ENCODE measurements at places on chromosomes 7 and 10.

DNA sequence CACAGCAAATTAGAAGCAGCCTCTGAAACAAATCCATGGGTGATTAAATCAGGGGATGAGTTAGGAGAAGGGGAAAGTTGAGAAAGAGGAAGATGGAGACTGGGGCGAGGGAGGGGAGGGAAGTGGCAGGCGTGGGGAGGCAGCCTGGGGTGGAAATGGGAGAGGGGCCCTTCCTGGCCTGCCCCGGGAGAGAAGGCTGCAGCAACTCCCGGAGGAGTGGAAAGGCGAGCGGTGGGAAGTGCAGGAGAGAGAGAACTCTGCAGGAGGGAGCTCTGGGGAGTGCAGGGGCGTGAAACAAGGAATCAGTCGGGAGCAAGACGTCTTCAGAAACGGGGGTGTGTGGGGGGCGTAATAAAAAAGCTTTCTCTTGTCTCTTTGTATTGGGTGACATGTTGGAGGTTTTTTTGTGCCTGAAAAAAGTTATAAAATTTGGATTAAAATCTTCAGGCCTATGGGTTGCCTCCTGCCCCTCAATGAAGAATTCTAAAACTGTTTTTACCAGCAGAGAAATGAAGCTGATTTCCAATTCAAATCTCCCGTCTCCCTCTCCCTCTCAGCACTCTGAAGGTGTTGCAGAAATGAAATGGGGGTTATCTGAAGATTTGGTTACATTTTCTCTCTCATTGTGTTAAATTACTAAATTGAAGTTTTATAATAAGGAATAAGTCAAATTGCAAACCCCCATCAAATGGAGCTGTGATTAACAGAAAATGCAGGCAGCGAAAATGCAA lies 4.7 kb upstream of the UNCX start:
- DNase-seq, result no peak

DNA sequence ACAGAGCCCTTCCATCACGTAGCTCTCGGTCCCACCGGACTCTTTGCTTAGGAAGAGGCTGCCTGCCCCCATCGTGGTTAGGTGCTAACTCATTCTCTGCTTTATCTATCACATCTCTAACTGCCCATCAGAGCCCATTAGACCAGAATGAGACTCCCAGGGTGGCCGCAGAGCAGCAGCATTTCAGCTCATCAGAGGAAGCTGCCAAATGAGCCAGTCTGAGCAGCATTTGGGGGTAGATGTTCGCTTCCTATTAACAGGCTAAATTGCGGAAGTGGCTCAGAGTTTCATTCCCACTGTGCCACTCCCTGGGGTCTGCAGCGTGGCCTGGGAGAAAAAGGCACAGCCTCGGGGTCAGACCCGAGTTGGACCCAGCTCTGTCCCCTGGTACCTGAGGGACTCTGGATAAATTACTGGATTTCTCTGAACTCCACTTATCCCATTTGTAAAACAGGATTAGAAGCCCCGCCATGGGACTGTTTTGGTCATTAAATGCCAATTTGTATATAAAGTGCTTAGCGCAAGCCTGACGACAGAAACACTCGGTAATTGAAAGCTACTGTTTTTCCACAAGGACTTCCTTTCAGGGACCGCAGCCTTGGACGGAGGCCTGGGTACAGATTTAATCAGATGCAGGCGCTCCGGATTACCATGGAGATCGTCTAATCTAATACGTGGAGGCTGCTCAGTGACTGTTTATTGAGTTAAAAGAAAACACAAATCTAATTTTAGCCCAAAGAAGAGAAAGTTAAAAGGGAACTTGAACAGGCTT lies 73.8 kb upstream of the PRLHR start:
- no peak for DNase-seq

GRCh38 chr7:98115746-98116525 lies 9.3 kb downstream of the LMTK2 start:
- no peak for DNase-seq

DNA sequence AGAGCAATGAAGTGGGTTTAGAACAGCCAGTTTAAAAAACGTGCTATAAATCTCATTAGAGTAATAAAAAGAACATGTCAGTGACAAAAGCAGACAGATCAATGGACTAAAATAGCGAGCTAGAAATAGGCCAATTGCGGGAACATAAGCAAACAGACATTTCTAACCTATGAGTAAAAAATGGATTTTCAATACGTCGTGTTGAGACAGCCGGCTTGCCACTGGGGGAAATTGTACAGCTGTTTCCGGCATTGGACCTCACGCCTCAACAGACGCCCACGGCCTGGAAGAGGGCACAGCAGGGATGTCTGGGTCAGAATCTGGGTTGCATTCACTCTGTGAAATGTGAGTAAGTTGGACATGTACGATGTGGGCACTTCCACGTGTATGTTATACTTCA lies 92.9 kb downstream of the SVOPL start:
- DNase-seq, result no peak

DNA sequence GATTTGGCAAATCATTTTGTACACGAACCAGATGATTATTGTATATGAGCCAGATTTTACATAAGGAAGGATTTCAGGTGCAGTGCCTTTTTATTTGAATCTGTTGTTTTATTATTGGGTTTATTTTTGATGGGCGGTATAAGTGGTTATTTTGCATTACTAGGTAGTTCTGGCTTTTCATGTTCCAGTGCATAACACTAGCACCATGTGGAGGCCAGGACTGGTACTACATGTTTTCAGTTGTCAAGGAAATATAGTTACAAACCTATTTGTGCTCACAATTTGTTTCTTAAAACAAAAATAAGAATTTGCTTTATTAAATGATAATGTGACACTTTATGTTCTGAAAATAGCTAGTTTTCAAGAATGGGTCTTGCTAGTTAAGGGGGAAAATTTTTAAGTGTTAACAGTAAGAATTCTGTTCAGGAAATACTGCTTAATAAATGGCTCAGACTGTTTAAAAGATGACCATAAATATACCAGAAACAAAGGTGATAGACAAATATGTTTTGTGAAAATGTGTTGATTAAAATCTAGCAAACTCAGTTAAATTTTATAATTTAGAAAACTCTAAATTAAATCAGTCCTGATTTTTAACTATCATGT lies 7.1 kb upstream of the SEMA3E start:
- no peak for DNase-seq

DNA sequence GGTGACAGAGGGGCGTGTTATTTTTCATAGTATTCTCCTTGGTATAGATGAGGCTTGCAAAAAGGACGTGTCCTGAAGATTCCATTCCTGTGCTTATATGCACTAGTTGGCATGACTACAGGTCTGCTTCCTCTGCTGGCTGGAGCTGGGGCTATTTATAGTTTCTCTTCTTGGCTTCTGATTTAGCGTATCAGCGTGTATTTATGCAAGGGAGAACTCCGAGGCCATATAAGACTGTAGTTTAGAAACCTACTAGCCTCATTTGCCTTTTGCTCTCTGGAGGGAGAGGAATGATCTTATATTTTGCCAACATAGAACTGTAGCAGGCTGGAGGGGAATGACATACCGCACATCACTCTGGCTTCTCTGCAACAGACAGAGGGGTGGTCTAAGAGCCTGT lies 39.7 kb downstream of the CACNB2 start:
- DNase-seq, result no peak

- no peak for DNase-seq
Measured at GRCh38 chr10:133310399-133310755, 1.7 kb downstream of the ZNF511 start.

GRCh38 chr10:101906586-101907183 lies 63.1 kb upstream of the KCNIP2 start:
- DNase-seq, result no peak

DNA sequence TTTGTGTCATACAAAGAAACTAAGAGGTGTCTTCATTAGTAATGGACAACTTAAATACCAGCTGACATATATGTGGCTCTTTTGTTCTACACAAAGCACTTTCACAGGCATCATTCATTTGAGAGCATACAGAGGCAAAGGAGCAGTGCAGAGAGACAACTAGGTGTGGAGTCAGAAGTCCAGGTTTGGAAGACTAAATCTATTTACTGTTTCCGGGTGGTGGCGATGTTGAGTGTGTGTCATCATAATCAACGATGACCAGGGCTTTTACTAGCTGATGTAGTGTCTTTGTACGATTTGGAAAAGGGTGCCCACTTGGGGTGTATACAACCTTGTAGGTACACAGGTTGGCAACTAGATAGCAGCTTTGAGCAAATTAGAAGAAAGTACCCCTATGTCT lies 195.5 kb upstream of the CCDC6 start:
- DNase-seq, result no peak

GRCh38 chr10:115514895-115515294 lies 421.7 kb downstream of the ATRNL1 start:
- DNase-seq, result no peak

GRCh38 chr7:39353615-39354376 lies 212.4 kb upstream of the YAE1 start:
- no peak for DNase-seq

Measured in central memory CD8-positive, alpha-beta T cell (primary cell).